ENCODE measurements at places on chromosomes 7 and 10.

DNA sequence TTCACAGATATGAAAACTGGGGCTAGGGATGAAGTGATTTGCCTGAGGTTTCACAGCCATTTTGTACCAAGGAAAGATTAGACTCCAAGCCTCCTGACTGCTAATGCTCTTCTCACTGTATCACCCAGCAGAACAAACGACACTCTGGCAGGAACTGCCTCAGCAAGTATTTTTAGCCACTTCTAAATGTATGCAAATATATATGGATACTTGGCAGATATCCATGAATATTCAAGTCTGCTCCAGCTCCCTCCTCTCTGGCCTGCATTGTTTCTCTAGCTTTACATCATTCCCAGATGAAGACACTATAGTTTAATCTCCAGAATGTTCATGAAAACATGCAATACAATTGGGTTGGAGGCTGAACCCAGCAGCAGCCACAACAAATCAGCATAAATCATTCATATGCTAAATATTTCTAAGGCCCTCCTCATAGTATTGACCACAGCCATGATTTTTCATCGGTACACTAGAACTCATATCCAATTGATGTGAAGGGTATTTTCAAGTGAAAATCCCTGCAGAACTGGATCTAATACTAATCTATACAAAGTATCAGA lies 65.5 kb downstream of the HPSE2 start:
- no peak for DNase-seq

GRCh38 chr10:118310822-118311221 lies 31.3 kb downstream of the FAM204A start:
- no peak for DNase-seq

- DNase-seq = no peak
Measured at GRCh38 chr7:96246919-96247318, 75.0 kb downstream of the SLC25A13 start.

- no peak for DNase-seq
Measured at GRCh38 chr7:47596502-47597202, 14.7 kb upstream of the TNS3 start.

GRCh38 chr7:43501870-43502269 lies 81.0 kb upstream of the STK17A start:
- no peak for DNase-seq
